ENCODE measurements at places on chromosomes 11 and 22.

DNA sequence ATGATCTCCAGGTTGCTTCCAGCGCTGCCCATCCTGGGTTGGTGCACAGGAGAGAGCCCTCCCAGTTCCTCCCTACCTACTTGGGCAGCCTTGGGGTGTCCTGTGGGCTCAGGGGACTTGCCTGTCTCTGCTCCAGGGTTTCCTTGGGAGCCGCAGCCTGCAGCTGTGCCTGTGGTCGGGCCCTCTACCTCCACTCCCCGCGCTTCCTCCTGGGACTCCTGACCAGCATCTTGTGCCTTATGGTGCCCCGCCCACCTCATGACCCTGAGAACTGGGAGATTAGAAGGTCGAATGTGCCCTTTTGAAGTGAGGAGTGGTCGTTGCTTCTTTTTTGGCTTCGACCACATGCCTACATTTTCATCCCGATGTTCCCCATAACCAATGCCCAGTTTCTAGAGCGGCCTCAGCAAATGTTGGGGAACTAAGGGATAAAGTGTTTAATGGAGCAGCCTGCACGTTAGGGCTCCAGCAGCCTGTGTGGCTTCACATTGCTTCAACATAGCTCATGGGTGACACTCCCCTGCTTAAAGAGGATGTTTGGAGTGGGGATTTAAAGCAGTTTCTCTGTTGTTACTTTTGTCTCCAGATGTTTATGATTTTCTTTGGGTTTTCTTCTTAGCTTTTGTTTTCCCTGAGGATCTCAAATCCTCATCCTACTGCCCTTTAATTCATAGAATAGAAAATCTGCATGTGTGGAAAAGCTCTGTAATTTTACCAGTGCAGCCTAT is 248.8 kb downstream of the TBC1D22A start:
- no peak for DNase-seq

DNA sequence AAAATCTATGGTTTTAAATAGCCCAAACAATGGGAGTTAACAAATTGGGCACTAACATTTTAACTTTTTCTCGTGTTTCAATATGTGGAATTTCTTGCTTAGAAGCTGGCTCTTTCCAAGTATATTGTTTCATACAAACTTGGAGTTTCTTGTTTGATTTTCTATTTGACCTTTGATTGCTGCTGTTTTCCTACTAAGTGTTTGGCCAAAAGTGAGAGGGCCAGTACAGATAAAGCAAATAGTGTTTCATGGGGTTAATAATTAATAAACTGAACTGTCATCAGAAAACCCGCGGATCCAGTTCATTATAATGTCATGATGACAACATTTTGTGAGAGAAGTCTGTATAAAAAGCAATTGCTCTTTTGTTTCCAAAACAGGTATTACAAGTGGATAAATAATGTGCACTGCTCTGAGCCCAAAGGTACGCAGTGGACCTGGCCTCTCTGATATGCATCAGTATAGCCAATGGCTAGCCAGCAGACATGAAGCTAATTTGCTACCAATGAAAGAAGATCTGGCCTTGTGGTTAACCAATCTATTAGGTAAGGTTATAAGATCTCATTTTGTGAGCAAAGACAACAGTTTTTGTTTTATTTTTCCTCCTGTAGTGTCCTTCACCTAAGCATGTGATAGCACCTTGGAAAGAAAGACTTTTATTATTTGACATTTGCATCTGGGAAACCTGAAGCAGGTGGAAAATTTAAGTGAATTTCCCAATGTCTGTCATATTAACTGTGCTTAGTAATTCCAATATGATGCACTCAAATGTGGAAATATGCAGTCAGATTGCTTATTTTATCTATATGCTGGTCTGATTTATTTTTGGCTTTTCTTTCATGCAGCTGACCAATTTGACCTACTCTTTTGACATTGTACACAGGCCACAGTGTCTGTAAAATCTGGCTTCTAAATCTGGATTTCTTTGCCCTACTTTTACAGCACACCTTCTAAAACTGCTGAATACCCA is 8.3 kb downstream of the GAS2 start:
- no peak for DNase-seq

DNA sequence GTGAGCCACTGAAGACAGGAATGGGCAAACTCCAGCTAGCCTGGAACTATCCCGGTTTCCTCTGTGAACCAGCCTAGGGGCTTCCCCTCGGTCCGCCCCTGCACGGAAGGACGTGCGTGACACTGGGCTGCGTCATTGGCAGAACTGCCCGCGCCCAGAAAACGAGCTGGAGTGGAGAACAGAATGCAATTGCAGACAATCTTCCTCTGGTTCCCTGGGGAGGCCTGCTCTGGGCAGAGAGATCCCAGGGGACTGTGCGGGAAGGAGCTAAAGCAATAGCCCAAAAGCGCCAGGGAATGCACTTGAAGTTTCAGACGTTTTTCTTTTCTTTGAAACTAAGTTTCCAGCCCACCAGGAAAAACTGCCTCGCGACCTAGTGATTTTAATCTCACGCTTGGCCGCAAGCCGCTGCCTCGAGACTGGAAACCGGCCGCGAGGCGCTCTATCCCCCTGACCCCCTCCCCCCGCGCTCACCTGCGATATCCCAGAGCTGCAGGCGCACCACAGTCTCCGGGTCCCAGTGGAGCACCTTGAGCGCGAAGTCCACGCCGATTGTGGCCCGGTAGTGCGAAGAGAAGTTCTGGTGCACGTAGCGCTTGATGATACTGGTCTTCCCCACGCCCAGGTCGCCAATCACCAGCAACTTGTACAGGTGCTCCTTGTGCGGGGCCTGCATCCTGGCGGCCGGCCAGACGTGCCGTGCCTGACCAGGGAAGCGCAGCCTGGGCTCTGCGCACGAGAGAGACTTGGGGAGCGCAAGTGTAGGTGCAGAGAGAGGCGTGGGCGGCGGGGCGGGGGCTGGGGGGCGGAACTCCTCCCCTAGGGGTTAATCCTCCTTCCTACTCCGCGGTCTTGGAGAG is at the start of gene RAB38:
Gene RAB38 (minus strand): TSS at position 735 of the 860 bp plus-strand sequence. CDS start 59 bp downstream, at position 676.
- DNase-seq: peak; percentile 9

GRCh38 chr11:87421422-87421821 is 383.7 kb downstream of the TMEM135 start:
- peak; percentile 89 for DNase-seq

GRCh38 chr11:92702037-92702804 is 267.2 kb upstream of the MTNR1B start:
- DNase-seq: no peak

DNA sequence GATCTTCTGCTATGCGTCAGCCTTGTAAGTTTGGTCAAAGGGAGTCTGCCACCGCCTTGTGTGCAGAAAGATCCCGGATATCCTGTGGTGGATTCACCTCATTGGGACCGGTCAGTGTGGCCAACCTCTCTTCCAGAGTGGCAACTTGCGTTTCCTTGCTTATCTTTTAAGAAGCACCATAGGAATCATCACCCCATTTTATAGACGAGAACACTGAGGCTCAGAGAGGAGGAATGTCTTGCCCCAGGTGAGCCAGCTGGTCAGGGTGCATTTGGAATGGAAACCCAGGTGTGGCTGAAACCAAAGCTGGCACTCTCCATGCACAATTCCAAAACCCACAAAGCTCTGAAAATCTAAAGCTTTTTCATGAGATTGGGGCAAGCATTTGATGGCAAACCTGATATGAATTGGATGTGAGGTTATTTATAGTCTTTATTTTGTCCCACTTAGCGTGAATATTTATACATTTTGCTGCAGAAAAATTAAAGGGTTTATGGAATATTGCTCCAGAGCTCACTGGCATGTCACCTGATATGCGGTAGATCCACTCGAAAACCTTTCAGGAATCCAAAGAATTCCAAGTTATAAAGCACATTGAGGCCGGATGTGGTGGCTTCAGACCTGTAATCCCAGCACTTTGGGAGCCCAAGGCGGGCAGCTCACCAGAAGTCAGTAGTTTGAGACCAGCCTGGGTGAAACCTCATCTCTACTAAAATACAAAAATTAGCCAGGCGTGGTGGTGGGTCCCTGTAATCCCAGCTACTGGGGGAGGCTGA is 12.1 kb upstream of the EIF3D start:
- no peak for DNase-seq

DNA sequence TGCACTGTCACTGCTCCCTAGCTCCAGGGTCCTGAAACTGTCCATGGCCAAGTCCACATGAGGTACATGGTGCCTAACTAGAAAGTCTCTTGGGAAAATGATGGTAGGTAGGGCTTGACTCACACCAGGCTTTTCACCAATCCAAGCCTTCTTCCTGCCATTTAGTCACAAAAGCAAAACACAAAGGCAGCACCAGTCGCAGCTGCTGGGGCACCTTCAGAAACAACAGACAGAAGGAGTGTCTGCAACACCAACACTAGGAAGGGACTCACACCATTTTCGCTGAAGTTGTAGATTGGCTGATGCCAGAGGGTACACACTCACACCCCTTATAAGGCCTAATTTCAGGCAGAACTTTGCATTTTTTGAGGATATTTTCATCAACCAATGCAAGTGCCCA is 55.7 kb downstream of the SYTL2 start:
- no peak for DNase-seq

GRCh38 chr11:111642542-111642941 is 40.3 kb downstream of the SIK2 start:
- DNase-seq: no peak

DNA sequence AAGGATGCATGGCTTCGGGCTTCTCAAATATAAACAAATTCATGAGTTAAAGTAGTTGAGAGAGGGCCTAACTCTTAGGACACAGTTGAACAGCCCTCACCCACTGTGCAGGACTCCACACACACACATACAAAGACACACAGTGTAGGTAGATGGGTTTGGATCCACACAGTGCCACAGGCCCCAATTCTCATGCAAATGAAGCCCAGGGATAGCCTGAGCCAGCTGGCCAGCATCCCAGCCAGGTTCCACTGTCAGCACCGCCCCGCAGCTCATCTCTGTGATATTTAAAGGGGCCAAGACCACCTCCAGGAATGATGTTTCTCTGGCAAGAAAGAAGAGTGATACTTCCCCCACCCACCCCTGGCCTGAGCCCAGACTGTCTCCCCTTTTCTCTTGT is 11.7 kb downstream of the SLC35C1 start:
- DNase-seq: no peak

GRCh38 chr11:12177739-12178338 is 67.4 kb downstream of the MICAL2 start:
- DNase-seq: no peak

DNA sequence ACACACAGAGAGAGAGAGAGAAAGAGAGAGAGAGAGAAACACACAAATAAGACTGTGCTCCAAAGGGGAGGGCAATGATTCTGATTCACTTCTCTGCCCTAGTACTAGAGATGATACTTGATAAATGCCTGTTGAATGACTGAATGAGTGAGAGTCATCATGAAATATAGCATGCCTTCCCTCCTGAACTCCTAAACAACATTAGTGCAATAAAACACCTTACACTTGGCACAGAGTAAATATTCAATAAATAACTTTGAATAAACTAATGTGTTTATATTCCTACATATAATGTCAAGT is 511.2 kb upstream of the RAG2 start:
- no peak for DNase-seq

- no peak for DNase-seq
These were observed 44.9 kb upstream of the EIF3D start for GRCh38 chr22:36573815-36574363.
